ENCODE measurements at places on chromosomes 11 and 22.

DNA sequence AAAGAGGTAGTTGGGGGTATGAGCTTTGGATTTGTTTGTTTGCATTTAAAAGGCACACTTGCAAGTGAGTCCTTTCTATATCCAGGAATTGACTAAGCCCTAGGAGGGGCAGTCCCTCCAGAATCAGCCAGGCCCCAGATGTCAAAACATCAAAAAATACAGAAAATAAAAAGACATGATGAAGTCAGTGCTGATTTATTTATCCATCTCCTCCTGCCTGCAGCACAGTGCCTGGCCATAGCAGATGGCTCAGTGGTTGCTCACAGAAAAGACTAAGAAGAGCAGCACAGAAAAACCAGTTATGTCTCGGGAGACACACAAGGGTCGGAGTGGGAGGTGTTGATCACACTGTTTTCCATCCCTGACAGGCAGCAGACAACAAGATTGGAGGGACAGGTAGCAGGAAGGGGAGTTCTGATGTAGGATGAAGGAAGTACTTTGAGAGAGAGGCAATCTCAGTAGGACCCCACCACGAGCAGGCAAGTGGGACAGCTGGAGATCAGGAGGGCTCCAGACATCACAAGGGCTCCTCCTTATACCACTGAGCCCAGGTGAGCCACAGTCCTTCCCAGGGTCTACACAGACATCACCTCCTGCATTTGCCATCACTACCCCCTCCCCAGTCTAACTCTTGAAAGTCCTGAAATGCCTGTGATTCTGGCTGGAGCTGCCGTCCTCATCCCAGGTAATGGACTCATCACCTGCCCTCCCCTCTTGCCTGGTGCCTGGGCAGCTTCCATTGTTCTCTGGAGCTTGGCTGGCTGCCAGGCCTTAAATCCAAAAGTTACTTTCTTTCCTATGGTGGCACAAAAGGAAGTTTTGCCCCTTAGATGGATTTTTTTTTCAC lies 32.3 kb downstream of the TMPRSS5 start:
- DNase-seq: no peak

- no peak for DNase-seq
Measured at GRCh38 chr11:88435415-88435814, 97.9 kb upstream of the CTSC start.

DNA sequence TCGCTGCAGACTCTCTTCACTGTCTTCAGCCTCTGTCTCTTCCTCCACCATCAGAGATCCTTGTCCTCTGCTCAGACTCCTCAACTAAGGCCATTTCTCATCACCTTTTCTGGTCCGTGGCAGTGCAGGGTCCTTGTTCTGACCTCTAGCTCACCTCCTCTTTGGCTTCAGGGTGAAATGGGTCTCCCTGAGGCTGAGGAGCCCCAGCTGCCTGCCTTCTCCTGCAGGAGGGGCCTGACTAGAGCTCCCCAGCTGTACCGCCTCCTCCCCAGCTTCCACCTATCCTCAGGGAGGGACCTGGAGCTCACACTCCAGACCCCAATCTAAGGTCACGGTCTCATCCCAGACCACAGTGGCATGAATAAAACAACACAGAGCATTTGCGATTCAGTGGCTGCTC lies 203.0 kb downstream of the TRIM29 start:
- no peak for DNase-seq

- DNase-seq: no peak
Measured at GRCh38 chr11:112835591-112836255, 125.5 kb upstream of the NCAM1 start.

- no peak for DNase-seq
Measured at GRCh38 chr11:47268448-47269001, 1.4 kb upstream of the MADD start.

- DNase-seq: no peak
Measured at GRCh38 chr11:130778705-130779104, 137.6 kb downstream of the SNX19 start.

- no peak for DNase-seq
Measured at GRCh38 chr11:27380771-27381170, 17.8 kb upstream of the CCDC34 start.

GRCh38 chr11:98155696-98156095 lies 865.1 kb upstream of the CNTN5 start:
- no peak for DNase-seq

DNA sequence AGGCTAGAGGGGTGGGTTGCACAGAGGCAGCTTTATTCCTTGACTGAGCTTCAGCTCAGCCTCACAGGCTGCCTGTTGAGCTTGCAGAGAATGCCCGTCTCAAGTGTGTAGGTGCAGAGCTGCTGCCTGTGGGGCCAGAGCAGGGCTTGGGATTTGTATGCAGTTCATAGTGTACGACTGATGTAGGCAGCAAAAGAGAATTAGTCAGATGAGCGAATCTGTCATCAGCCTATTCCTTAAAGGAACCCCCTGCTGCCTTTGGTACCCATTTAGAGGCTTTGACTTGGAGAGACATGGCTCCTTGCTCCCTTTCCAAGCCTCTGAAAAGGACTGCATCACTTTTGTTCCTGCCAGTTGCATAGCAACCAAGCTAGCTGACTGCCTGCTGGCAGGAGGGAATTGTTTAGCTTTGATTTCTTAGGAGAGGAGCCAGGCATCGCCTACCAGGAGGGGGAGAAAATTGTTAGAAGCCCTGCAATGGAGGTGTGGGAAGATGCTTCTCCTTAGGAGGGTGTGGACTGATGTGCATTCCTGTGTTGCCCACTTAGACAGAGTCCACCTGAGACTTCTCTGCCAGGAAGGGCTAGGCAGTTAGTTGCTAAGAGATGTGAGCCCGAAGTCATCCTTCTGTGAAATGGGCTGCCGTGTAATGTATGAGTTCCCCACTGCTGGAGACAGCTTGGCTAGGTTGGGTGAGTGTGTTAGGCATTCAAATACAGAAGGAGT lies 10.9 kb downstream of the ACO2 start:
- DNase-seq: no peak

DNA sequence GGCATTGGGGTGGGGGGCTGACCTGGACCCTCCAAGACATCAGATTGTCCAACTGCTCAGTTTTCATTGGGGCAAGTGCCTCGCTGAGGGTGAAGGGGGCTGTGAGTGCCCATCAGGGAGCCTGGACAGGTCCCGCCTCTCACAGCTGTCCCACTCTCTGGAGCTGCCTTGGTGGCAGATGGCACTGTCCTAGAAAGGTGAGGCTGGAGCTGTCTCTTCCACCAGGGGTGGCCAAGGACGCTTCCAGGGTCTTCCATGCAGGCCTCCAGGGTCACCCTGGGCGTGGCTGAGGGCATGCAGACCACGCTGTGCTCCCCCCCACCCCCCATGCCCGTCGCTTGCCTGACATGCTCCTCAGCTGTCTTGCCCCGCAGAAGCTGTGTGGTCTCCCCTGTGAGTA lies 53.5 kb upstream of the CCDC188 start:
- DNase-seq: no peak

DNA sequence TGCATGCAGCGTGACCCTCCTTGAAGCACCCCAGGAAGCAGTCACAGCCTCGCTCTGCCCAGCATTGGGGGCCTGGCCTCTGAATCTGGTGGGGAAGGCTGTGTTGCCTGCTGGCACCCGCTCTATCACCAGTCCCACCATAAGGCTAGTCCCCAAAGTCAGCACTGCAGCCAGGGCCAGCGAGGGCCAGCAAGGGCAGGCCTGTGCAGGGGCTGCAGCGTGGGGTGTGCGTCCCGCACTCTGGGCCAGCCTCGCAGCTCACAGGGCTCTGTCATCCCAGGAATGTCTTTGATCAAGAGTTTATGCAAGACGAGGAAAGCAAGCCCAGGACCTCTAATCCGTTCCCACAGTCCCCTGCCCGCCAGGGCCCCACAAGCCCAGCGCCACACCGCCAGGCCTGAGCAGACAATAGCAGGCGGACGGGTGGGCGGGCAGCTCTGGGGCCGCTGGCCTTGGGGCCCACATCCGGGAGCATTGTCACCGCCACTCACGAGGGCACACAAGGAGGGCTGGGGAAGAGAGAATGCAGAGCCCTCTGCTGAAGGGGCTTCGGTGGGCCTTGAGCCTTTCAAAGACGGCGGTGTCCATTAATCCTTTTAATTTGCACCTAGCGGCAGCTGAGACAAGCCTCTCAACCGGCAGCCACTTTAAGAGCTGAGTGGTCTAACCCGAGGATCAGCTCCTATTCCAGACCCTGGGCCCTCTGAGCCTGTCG lies 17.1 kb downstream of the LTO1 start:
- DNase-seq: no peak

GRCh38 chr22:20088263-20088648 lies 8.2 kb downstream of the DGCR8 start:
- no peak for DNase-seq

- DNase-seq: no peak
Measured at GRCh38 chr11:57903441-57904123, 120.1 kb upstream of the OR9Q1 start.

- no peak for DNase-seq
Measured at GRCh38 chr11:107076832-107077231, 58.6 kb upstream of the GUCY1A2 start.

- DNase-seq: no peak
Measured at GRCh38 chr11:15222777-15223176, 108.1 kb downstream of the INSC start.

DNA sequence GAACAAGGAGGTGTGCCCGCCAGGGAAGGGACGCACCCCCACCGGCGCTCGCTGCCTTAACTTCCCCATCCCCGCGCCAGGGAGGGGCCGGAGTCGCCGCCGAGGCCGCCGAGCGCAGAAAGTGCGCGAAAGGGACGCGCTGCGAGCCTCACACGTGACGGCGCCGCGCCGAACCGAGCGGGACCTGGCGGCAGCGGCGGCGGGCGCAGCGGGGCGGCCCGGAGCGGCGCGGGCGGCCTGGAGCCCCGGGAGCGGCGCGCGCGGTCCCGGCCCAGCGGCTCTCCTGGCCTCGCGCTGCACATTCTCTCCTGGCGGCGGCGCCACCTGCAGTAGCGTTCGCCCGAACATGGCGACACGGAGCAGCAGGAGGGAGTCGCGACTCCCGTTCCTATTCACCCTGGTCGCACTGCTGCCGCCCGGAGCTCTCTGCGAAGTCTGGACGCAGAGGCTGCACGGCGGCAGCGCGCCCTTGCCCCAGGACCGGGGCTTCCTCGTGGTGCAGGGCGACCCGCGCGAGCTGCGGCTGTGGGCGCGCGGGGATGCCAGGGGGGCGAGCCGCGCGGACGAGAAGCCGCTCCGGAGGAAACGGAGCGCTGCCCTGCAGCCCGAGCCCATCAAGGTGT lies at the start of gene SORL1:
Gene SORL1, plus strand, starts transcription at position 329 of the 623 bp plus-strand sequence. Its CDS starts 18 bp downstream, at position 347.
- DNase-seq: peak; percentile 67

DNA sequence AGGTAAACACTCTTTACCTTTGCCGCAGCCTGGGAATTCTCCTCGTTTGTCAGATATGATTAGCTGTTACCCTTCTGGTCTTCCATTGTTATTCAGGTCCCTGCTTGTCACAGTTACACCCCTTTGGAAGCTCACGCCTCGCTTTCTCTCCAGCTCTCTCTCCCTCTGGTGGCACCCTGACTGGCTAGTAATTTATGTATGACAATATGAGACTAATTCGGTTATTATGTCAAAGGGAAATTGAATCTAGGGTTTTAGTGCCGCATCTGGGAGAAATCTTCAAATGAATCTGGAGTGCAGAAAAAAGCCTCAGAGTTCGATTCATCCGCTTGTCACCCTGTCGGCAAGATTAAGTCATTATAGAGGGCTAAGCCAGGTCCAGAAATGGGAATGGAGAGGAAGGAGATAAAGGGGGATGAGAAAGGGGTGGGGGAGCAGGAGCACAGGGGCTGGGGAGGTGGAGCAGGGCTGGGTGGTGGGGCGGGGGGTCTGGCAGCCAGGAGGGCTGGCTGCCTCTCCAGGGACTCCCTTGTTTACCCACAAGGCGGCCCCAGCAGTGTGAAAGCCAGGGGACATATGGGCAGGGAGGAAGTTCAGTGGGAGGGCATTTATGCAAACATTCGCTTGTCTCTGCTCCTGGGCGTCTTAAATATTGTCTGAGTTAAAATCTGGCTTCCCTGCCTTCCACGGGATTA lies 179.0 kb upstream of the NECTIN1 start:
- DNase-seq: no peak

- no peak for DNase-seq
Measured at GRCh38 chr11:20873054-20873453, 203.7 kb downstream of the NELL1 start.

GRCh38 chr11:34358728-34359547 lies 1.1 kb upstream of the ABTB2 start:
- peak; percentile 46 for DNase-seq

DNA sequence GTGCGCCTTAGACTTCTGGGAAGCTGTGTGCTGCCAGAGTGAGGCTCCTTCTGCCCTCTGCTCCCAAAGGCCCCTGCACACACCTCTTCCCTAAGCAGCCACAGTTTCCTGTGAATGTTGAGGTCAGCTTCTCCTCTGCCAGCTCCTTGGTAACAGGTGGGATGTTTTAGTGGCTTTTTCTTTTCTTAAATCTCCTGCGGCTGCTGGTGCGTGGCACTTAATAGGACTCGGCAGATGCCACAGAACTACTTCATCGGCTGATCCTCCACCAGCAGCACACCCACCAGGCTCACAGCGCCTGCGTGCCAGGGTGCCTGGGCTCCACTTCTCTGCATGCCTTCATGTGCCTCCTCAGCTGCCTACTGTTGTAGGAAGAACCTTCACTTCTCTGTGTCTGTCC lies 87.8 kb downstream of the RCN1 start:
- DNase-seq: no peak

DNA sequence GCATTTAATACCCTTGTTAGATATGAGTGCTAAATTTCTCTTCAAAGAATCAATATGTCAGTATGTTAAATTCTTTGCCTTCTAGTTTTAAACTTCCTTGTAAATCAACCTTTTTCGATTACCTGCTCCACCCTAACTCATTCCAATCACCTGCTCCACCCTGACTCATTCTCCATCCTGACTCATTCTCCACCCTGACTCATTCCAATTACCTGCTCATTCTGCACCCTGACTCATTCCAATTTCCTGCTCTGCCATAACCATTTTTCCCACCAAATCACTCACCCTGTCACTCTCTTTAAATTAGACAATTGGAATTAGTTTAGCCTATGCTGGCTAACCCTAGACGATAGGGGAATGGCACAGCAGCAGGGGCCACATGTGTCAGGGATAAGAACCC lies 519.5 kb upstream of the LRRC4C start:
- no peak for DNase-seq

- no peak for DNase-seq
Measured at GRCh38 chr11:63832336-63832735, 6.6 kb upstream of the MARK2 start.

DNA sequence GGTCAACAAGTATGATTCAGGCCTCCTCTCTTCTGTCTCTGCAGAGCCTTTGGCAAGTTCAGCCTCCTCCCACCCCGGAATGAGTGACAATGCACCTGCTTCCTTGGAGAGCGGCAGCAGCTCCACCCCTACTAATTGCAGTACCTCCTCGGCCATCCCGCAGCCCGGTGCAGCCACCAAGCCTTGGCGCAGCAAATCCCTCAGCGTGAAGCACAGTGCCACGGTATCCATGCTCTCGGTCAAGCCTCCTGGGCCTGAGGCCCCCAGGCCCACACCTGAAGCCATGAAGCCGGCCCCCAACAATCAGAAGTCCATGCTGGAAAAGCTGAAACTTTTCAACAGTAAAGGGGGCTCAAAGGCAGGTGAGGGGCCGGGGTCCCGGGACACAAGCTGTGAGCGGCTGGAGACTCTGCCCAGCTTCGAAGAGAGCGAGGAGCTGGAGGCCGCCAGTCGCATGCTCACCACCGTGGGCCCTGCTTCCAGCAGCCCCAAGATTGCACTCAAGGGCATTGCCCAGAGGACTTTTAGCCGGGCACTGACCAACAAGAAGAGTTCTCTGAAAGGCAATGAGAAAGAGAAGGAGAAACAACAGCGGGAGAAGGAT lies 220.6 kb downstream of the NAV2 start:
- DNase-seq: no peak

GRCh38 chr11:94450048-94450447 lies 43.6 kb downstream of the MRE11 start:
- DNase-seq: no peak

GRCh38 chr11:116073854-116074837 lies 569.9 kb upstream of the CADM1 start:
- DNase-seq: no peak
